WTC11 (cell line): ENCODE measurements at places on chromosomes 1 and 21.

DNA sequence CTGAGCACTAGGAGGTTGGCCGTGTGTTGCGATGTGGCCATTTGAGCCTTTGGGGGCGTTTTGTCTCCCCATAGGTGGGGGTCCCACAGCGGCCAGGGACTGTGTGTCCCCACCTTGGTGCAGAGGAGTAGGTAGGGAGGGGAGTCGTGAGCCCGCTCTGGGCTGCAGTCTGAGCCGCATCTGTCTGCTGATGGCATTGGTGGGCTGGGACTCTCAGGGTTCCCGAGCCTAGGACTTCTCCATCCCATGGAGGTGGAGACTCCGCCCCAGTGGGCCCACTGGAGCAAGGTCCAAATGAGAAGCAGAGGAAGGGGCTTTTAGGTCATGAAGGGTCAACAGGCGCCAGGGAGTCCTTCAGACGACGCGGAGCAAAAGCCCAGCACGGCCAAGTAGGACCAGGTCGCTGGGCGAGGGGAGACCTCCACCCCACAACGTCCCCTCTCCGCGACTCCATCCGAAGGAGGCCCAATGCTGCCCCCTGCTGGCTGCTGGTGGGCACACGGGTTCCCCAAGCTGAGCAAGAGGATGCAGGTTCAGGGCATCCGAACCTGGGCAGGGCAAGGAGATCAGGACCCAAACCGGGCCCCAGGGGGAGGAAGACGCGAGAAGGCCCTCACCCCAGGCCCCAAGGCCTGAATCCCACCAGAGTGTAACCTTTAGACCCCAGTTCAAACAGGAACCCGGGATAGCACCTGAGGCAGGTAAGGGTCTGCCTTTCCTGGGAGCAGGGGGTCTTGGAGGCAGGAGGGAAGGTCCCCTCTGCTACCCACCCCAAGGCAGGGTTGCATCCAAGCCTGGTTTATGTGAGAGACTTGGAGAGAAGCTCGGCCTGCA is 14.9 kb downstream of the TTC34 start:
- DNase-seq = peak; percentile 79

GRCh38 chr1:160718210-160718609 is 6.6 kb upstream of the CD48 start:
- no peak for DNase-seq

GRCh38 chr1:59128239-59128736 is 168.6 kb upstream of the FGGY start:
- no peak for DNase-seq

- DNase-seq = no peak
Observed at GRCh38 chr1:151960780-151961513, 32.7 kb downstream of the S100A10 start.

- no peak for DNase-seq
Observed at GRCh38 chr1:151166505-151166956, 587 bp downstream of the SCNM1 start.

DNA sequence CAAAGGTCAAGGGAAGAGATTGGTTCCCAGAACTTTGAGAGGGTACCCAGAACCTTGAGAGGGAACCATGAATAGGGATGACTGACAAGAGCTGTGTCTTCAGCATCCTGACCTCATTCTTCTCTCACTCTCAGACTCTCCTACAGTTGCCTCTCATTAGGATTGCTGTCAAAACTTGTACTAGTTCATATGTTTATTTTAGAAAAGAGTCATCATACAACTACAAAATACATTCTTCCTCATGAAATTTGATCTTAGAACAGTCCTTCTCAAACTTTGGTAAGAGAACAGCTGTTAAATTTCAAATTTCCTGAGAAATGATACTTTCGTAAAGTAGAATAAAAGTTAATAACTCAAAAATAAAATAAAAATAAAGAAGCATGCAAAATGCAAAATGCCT is 161.4 kb upstream of the ZRANB2 start:
- DNase-seq = no peak

- no peak for DNase-seq
Observed at GRCh38 chr21:34984356-34985058, 64.6 kb downstream of the RUNX1 start.

GRCh38 chr1:4599951-4600481 is 54.4 kb upstream of the AJAP1 start:
- DNase-seq = no peak

GRCh38 chr1:44632598-44632997 is 41.7 kb downstream of the TMEM53 start:
- DNase-seq = no peak

- no peak for DNase-seq
Observed at GRCh38 chr1:168763031-168763430, 34.0 kb upstream of the DPT start.

DNA sequence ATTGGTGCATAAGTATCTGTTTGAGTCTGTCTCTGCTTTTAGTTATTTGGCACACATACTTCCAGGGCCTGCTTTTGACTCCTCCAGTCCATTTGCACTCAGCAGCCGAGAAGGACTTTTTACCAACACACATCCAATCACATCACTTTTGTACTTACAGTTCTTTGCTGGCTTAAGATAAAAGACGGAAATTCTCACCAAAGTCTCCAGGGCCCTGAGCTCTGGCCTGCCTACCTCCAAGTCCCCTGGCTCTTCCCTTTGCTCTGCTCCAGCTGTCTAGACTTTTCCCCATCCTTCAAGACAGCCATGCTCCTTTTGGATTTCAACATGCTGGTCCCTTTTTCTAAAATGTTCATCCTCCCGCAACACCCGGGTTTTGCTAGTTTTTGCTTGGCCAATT is 2.2 kb upstream of the EVA1C start:
- DNase-seq = no peak

DNA sequence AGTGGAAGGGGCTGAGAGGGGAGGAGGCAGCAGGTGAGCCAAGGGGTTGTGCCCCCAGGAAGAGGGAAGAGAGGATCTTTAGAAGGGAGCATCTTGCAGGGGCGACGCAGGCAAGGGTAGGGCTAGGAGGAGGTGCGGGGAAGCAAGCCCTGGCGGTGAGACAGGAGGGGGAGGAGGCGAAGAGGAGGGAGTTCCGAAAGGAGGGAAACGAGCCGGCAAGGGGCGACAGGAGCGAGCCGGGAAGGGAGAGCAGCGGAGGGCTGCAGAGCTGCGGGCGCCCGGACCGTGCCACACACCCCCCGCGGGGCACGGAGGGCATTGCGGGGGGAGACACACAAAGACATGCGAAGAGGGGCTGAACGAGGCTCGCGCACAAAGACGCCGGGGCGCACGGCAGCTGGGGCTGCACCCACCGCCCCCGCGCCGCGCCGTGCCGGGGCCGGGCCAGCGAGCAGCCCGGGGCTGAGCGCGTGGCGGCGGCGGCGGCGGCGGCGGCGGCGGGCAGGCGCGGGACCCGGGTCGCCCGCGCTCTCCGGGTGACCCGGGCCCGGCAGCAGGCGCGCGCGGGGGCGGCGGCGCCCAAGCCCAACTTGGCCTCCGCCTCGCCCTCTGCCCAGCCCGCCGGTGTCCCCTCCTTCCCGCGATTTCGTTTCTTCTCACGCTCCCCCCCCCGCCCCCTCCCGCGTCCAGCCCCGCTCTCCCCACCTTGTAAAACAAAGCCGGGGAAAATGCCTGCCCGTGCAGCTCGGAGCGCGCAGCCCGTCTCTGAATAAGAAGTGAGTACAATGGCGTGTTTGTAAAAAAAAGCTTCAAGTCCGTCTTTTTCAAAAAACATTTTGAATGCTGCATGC is at the start of gene KCNK2:
KCNK2 (plus strand) TSS at position 206 of the 851 bp plus-strand sequence. CDS start 649 bp downstream, outside the sequence.
- peak; percentile 67 for DNase-seq

- DNase-seq = peak; percentile 46
Observed at GRCh38 chr1:178267646-178268094, 173.8 kb downstream of the RASAL2 start.

- DNase-seq = peak; percentile 50
Observed at GRCh38 chr1:219927956-219928790, at the start of gene SLC30A10. Gene SLC30A10 (minus strand): TSS chr1:219928557. CDS start chr1:219928440, 117 bp downstream.

DNA sequence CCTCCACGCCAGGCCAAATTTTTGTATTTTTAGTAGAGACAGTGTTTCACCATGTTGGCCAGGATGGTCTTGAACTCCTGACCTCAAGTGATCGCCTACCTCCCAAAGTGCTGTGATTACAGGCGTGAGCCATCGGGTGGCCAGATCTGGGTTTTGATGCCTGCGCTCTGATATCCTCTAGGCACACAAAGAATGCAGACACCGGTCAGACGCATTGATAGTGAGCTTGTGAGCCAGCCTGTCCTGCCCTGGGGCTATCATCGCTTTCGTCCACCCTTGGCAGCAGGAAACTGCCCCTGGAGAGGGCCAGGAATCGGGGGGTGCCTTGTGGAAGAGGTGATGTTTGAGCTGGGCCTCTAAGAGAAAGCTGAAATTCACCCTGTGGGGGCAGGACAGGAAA is 4.0 kb downstream of the FBLIM1 start:
- DNase-seq = no peak

DNA sequence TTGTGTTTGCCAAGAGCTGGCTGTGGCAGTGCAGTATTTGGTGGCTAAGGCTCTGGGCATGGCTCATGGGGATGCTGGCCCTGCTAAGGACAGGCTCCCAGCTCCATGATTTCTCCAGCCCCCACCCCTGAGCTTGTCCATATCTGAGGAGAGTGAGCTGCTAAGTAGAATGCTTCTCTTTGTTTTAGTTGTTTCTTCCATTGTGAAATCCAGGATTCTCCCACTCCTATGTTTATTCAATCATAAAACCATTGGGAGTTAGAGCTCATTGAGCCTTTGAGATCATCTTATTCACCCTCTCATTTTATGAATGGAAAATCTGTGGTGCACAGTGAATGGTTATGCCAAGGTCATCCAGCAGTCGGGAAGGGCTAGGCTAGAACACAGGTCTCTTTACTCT is 188.8 kb downstream of the TNR start:
- no peak for DNase-seq

GRCh38 chr21:33348706-33349105 is 23.9 kb downstream of the IFNAR1 start:
- DNase-seq = no peak

DNA sequence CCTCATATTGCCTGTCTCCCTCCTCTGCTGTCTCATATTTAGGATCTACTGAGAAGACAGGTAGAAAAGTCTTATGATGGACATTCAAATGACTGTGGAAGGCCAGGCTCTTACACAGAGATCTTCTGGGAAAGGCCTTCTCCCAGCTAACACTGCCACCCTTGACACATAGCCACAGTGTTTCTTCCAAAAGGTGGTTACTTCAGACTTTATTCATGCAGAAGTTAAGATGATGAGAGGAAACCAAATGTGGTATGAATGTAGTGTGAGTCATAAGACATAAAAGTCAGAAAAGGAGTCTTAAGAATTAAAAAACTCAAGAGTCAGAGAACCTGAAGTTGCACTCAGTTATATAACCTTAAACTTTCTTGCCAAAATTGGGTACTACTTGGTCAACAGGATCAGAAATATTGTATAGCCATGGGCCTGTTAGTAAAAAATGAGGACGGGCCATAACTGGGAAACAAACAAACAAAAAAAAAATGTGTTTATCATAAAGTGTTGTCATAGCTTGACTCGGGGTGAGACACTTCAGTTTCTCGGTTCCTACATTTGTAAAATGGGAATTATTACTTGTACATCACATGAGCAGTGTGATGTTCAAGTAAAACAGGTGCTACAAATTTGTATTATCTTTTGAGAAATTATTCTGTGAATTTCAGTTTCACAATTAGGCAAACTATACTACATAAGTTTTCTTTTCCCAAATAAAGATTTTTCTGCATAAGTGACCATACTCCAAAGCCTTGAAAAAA is 1.2 kb upstream of the DENND1B start:
- no peak for DNase-seq

GRCh38 chr21:26177746-26178426 is 7.3 kb upstream of the APP start:
- DNase-seq = no peak
